Activated T-helper 1 cell treated with Interleukin-2 at 50 U/mL for 16 hours (primary cell): ENCODE measurements at places on chromosomes 5 and 9.

GRCh38 chr9:83154821-83155220 is 91.9 kb upstream of the RASEF start:
- no peak for DNase-seq

DNA sequence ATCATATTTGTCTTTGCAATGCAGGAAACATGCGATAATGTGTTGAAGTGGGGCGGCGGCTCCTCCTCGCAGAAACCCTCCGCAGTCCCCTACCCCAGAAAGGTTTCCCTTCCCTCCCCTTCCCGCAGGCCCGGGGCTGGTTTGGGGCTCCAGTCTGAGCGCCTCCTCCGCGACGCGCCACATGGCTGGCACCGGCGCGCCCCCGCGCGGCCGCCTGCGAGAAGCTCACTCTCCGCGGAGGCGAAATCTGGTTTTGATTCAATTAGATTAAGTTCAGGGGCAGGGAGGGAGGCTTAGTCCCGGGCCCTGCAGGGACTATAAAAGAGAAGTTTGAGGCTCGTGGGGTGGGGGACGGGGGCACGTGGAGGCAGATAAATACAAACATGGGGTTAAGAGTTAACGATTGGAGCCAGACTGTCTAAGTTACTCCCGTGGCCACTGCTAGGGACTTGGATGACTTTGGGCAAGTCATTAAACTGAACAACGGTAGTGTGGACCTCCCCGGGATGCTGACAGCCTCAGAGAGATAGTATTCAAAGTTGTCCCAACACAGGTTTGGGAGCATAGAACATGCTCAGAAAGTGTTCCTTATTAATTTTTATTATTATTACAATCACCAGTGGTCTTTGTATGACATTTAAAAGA is 69.4 kb downstream of the MSX2 start:
- DNase-seq: peak; percentile 7

DNA sequence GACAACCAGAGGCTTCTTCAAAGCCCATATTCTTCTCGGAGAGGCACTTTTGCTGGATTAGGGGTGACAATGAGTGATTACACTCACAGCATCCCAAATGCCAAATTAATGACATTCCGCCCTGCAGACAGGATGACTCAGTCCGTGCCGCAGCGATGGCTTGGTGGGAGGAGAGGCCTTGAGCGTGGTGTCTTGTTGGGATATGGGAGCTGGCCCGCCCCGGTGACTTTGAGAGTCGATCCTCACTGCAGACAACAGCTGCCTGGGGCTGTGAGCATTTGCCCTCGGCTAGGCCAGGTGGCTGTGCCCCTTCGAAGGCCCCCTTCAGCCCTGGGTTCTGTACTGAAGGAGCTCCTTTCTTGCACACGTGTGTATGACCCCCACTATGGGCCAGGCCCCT is 29.8 kb downstream of the OLFM1 start:
- no peak for DNase-seq

DNA sequence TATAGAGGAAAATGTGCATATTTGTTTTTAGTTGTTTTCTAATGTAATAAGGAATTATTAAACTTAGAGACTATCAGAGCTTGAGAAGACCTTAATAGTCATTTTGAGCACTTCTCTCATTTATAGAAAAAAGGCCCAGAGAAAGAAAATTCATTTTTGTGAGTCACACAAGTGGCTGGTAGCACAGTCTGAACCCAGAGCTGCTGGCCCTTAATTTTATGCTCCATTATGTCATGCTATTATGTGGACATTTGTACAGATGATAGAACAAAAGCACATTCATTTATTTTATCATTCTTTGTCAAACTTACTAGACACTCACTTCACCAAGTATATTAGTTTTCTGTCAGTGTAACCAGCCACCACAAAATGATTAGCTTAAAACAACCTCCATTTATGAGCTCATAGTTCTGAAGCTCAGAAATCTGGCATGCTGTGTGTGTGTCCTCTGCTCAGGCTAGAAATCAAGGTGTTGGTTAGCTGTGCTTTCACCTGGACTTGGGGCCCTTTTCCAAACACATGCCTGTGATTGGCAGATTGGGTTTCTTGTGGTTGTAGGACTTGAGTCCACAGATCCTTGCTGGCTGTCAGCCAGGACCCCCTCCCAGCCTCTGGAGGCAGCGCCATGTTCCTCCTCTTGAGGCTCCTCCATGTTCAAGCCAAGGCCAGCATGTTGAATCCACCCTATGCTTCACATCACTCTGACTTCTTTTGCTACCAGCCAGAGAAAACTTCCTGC is 188.9 kb downstream of the ARHGAP26 start:
- no peak for DNase-seq

DNA sequence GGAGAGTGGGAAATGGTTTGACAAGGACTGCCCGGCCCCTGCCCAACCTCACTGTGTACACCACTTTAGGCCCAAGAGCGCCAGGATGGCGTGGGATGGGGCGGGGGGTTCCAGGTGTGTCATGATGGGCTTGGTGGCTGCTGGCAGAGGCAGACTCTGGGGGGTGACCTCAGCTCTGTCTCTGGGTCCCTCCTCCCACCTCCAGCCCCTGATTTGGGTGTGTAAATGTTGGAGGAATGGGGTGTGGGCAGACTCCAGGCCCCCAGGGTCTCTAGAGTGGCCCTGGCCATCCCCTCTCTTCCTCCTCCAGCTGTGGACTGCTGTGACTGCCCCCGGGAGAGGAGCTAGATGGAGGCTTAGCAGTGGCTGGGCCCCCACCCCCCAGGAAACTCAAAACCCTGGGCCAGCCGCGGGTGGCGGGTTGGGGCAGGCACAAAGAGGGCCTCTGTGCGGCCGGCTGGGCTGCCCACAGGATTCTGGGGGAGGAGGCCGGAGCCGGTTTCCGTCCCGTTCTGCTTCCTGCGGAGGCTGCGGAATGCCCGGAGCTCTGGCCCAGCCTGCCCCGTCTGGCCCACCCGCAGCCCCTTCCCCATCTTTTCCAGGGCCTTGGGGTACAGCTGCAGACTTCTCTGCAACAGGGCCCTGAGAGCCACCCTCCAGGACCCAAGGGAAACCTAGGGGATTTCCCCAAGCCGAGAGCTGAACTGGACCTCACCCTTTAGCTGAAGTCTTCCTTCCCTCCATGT is 23.1 kb downstream of the CXXC5 start:
- DNase-seq: no peak
